T-helper 2 cell treated with Interferon-gamma antibody and Interleukin-4, amounts not matched to agents 5 μg/mL and 100 μg/mL, for 36 hours (primary cell): ENCODE measurements at places on chromosomes 2 and 18.

- H3K27me3 ChIP-seq, result no peaks in the 10 kb centered on the region
- H3K4me3 ChIP-seq, result no peak overlapping the region
- H3K27ac ChIP-seq, result no peak overlapping the region
- no peak for DNase-seq
- H3K4me1 ChIP-seq, result peaks cover 2% of the 10 kb centered on the region
Measured at GRCh38 chr2:73028841-73029240, 42.7 kb downstream of the SFXN5 start.

DNA sequence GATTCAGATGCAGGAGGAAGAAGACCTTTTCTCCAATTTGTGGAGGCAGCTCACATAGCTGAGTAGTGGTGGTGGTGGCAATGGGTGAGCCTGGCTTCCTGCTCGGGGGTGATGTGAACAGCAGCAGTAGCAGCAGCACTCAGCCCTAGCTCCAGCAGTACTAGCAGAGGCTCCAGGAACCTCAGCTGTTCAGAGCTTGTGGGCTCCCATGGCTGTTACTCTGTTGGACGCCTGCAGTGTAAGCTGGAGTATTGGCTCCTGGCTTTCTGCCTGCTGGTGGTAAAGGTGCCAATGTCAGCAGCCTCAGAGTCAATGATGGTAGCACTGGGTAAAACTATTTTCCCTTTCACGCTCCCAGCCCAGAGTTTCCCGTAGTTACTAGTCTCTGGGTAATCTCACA, 3.1 kb upstream of the SEH1L start:
- H3K36me3 ChIP-seq, result peaks cover 15% of the 10 kb centered on the region
- no peak for DNase-seq
- H3K27ac ChIP-seq, result no peak overlapping the region

DNA sequence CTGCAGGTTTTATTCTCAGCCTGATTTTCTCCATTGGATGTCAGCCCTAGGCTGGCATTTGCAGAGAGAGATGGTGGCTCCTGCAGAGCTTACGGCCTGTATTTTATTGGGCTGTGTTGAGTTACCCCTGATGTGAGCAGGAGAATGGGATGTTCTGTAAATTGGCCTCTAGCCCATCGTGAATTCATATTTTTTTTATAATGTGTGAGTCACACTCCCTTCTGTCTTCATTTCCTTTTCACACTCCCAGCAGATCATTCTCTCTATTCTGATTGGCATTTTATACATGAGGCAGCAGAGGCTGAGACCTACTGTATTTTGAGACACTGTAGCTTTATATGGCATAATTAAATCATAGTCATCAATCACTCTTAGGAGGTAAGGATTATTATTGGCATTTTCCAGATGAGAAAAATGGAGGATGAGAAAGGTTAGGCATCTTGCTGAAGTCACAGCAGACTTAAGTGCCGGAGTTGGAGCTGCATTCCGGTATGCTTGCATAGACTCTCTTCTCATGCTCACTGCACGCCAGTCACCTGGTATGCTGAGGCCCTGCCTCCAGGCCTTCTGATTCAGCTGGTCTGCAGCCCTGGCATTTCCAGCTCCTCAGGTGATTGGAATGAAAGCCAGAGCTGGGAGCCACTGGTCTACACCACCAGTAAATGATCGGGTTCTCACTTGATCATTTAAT, 142.4 kb downstream of the NEDD4L start:
- no peak overlapping the region for H3K27ac ChIP-seq
- H3K27me3 ChIP-seq, result peaks cover 8% of the 10 kb centered on the region

DNA sequence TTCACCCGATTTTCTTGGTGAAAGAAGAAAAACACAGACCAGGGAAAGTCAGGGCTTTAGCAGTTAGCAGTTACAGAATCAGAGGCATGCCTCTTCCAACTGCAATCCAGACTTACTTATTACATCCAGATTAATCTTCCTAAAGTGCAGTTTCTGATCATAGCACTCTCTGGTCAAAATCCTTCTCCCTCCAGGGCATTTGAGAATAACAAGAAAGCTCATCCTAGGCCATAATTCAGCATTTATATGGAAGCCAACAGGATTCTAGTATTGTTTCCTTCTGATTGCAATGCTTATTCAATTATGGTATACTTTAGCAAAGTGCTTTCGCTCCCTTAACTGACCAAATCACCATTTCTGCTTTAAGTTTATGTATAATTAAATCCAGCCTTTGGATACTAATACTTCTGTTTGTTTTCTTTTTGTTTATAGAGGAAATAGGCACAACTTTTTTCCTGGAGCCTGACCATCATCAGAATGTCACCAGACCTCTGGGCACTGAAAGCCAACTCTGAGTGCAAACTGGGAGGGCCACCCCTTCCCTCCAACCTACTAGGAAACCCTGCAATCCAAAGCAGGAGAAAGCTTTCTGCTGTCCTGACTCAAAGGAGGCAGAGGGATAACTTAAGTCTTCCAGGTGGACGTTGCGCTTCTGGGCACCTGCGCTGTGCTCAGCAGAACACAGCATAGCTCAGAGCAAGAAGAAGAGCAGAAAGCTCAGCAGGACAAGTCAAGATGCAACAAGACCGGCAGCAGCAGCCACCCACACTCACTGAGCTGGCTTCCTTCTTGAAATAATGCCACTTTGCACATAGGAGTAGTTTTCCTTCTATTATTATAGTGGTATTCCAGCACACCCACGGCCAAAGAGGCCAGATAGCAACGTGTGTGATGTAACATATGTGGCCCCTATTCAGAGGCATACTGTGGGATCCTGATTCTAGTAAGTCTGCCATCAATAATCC, 99.3 kb downstream of the STK39 start:
- H3K4me3 ChIP-seq, result no peak overlapping the region
- no peaks in the 10 kb centered on the region for H3K27me3 ChIP-seq
- H3K4me1 ChIP-seq, result peaks cover 16% of the 10 kb centered on the region
- DNase-seq, result no peak
- peaks cover 20% of the 10 kb centered on the region for H3K36me3 ChIP-seq
- H3K27ac ChIP-seq, result no peak overlapping the region

GRCh38 chr2:111946294-111947114, 48.1 kb downstream of the MERTK start:
- H3K4me3 ChIP-seq, result no peak overlapping the region
- no peak for DNase-seq
- H3K27ac ChIP-seq, result no peak overlapping the region
- H3K4me1 ChIP-seq, result no peaks in the 10 kb centered on the region
- peaks cover 10% of the 10 kb centered on the region for H3K27me3 ChIP-seq

- H3K4me1 ChIP-seq, result peaks cover 30% of the 10 kb centered on the region
- H3K36me3 ChIP-seq, result no peaks in the 10 kb centered on the region
- H3K4me3 ChIP-seq, result no peak overlapping the region
- H3K27ac ChIP-seq, result no peak overlapping the region
Measured at GRCh38 chr2:230954746-230955145, 29.7 kb upstream of the GPR55 start.

- H3K27ac ChIP-seq, result no peak overlapping the region
- no peak for DNase-seq
- no peaks in the 10 kb centered on the region for H3K4me1 ChIP-seq
Measured at GRCh38 chr2:137454886-137455285, 509.4 kb upstream of the HNMT start.

DNA sequence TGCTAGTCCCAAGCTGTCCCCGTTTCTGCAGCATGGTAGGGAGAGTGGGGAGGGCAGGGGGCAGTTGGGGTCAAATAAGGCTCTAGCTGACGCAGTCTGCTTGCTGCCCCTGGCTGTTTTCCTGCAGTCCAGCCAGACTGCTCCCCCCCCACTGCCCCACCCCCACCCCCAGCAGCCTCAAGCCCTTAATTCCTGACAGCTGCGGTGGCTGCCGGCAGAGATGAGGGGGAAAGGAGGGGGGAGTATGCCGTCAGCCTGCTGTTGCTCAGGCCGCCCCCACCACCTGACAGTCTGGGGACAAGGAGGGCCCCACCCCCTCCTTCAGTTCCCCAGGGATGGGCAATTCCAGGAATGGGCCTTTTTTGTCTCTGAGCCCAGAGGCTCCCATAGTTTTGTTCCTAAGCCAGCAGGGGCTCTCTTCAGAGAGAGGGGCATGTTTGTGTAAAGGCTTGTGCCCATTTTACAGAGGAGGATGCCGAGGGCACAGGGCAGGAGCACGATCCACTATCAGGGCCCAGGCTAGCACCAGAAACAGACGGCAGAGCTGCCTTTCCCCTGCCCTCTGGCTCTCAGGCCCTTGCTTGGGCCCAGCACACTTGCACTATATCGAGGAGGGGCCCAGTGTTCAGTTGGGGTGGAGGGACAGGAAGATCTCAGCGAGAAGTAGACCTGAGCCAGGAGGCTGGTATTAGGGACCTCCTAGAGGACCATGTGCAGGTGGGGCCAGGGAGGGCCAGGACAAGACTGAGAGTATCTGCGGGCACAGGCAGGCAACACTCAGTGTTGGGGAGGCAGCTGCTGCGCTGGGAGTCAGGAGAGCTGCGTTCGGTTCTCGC, 1.5 kb upstream of the WNT10A start:
- no peak for DNase-seq
- H3K4me3 ChIP-seq, result peak overlapping the region; percentile 21
- H3K36me3 ChIP-seq, result no peaks in the 10 kb centered on the region
- peaks cover 61% of the 10 kb centered on the region for H3K27me3 ChIP-seq

DNA sequence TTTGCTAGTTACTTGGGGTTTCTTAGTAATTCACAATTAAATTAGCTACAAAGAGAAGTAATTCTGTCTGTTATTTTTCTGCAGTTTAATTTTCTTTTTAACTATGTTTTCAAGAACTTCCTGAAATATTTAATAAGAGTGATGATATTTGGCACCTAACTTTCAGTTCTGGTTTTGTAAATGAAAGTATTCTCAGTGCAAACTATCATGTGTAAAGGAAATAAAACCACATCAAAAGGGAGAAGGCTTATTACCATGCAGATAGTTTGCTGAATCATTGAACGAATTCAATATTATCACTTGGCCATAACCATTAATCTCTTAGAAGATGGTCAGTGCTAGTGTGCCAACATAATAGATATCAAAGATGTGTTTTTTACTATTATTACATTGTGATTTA, 29.2 kb downstream of the DYTN start:
- no peak overlapping the region for H3K4me3 ChIP-seq
- no peaks in the 10 kb centered on the region for H3K4me1 ChIP-seq
- H3K27ac ChIP-seq, result no peak overlapping the region
- no peaks in the 10 kb centered on the region for H3K36me3 ChIP-seq

DNA sequence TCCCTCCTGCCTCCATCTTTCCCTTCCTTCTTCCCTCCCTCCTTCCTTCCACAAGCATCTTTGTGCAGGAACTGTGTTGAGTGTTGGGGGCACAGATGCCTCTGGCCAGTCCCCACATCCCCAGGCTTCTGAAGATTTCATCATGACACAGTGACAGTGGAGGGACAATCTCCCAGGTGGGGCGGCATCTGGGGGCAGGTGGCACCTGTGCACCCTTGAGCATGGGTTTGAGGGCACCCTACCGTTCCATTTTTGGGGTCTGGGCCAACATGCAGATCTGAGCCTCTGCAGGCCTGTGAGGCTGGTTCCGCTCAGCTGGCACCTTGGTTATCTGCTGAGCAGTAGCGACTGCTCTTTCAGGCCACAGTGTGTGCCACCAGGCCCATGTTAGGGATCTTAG, 57.6 kb downstream of the LONRF2 start:
- no peaks in the 10 kb centered on the region for H3K36me3 ChIP-seq
- peaks cover 2% of the 10 kb centered on the region for H3K4me1 ChIP-seq
- H3K27ac ChIP-seq, result no peak overlapping the region
- no peaks in the 10 kb centered on the region for H3K27me3 ChIP-seq
- no peak overlapping the region for H3K4me3 ChIP-seq

DNA sequence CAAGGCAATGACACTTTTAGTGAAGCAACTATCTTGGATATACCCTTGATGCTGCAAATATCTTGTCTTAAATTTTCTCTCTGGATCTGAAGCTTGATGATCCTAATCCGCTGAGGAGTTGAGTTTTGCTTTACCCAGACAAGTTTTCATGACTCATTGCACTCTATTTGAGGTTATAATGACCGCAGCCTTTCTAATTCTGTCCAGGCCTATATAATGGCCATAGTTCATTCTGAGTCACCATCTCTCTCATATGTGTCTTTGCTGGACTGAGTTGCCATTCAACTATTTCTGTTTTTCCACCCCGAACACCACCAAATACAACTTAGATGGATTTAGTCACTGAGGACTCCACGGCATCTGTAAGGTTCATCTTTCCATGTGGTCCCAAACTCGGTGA, 802.1 kb upstream of the FAM98A start:
- H3K4me3 ChIP-seq, result no peak overlapping the region
- DNase-seq, result no peak
- H3K27me3 ChIP-seq, result no peaks in the 10 kb centered on the region
- H3K27ac ChIP-seq, result no peak overlapping the region
- H3K36me3 ChIP-seq, result no peaks in the 10 kb centered on the region

DNA sequence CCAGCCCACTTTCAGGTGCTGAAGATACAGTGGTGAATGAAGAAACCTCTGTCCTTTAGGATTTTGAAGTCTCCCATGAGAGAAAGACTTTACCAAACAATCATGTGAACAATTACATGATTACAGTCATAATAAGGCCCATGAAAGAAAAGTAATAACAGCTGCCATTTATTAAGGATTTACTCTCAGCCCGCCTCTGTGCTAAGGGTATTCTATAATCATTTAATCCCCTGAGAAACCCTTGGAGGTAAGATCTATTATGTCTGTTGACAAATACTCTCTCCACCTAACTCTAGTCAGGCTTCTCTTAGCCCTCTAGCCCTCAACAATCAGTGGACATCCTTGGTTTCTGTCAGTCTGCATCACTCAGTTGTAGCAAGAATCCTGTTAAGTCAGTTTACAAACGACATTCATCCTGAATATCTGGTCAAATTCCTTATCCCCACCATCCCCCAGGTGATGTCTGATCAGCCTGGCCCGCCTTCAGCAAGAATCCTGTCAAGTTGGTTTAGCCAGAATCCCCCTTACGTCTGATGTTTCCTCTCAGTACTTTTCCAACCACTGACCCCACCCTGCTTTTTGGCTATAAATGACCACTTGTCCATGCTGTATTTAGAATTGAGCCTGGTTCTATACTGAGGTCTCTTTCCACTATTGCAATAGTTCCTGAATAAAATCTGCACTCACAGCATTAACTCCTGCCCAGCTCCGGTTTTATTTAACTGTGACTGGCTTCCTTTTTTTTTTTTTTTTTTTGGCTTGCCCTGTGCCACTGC, 12.2 kb upstream of the SOCS6 start:
- no peaks in the 10 kb centered on the region for H3K36me3 ChIP-seq
- H3K4me3 ChIP-seq, result no peak overlapping the region
- no peak overlapping the region for H3K27ac ChIP-seq
- DNase-seq, result no peak

- no peaks in the 10 kb centered on the region for H3K27me3 ChIP-seq
- no peak overlapping the region for H3K4me3 ChIP-seq
- DNase-seq, result no peak
- H3K27ac ChIP-seq, result no peak overlapping the region
- H3K36me3 ChIP-seq, result no peaks in the 10 kb centered on the region
Measured at GRCh38 chr2:11006191-11006590, 94.5 kb downstream of the KCNF1 start.

GRCh38 chr2:20674974-20675679, 8.2 kb downstream of the GDF7 start:
- H3K27ac ChIP-seq, result no peak overlapping the region
- no peaks in the 10 kb centered on the region for H3K36me3 ChIP-seq
- DNase-seq, result no peak
- H3K4me3 ChIP-seq, result no peak overlapping the region
- H3K4me1 ChIP-seq, result no peaks in the 10 kb centered on the region
